SIG-M5 (cell line): ENCODE measurements at places on chromosomes 16 and 17.

- DNase-seq = no peak
Measured at GRCh38 chr16:55044201-55044975, 113.7 kb downstream of the IRX5 start.

DNA sequence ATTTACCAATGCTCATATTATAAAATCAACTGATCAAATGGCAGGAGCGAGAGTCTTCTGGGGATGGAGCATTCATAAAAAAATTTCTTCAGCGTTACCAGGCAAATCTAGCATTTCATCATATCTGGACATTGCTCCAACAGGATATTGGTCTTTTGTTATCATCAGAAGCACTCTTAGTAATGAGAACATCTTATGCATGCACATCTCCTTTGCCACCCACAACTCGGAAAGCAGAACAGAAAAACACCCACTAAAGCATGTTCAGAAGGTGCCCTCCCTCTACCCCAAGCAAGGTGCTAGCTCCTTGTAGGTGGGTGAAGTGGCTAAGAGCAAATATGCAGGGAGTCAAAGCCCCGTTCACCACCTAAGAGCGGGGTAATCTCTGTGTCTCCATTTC, 18.9 kb downstream of the ARHGAP17 start:
- no peak for DNase-seq

- no peak for DNase-seq
Measured at GRCh38 chr16:24748242-24748641, 18.8 kb downstream of the TNRC6A start.

DNA sequence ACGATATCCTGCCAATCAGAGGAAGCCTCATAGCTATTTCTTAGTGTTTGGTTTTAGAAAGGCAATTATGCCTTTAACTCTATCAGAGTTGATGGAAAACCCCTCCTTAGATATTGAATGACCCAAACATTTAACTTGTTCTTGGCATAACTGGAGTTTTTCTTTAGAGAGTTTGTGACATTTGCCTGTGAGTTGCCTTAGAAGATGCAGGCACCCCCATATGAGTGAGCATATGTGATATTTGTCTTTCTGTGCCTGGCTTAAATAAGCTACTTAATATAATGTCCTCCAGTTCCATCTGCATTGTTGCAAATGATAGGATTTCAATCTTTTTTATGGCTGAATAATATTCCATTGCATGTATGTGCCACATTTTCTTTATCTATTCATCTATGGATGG, 19.6 kb upstream of the B4GALNT2 start:
- no peak for DNase-seq

DNA sequence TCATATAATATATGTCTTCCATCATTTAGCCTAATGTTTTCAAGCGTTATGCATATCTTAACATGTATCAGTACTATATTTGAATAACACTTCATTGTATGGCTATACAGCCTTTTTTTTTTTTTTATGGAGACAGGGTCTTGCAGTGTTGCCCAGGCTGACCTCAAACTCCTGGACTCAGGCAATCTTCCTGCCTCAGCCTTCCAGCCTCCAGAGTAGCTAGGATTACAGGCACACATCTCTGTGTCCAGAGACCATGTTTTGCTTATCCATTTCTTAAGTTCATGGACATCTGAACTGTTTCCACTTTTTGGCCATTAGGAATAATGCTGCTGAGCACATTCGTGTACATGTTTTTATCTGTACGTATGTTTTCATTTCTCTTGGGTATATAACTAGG, 7.8 kb downstream of the BPTF start:
- no peak for DNase-seq
